ENCODE measurements at places on chromosomes 12 and 14.

- DNase-seq = no peak
Measured at GRCh38 chr12:254039-254438, 8.6 kb downstream of the SLC6A13 start.

GRCh38 chr12:80745851-80746505, 29.3 kb downstream of the MYF5 start:
- no peak for DNase-seq

GRCh38 chr14:94098326-94098992, 12.1 kb upstream of the IFI27 start:
- DNase-seq = peak; percentile 1

GRCh38 chr12:51726931-51727330, 121.6 kb downstream of the FIGNL2 start:
- DNase-seq = no peak

DNA sequence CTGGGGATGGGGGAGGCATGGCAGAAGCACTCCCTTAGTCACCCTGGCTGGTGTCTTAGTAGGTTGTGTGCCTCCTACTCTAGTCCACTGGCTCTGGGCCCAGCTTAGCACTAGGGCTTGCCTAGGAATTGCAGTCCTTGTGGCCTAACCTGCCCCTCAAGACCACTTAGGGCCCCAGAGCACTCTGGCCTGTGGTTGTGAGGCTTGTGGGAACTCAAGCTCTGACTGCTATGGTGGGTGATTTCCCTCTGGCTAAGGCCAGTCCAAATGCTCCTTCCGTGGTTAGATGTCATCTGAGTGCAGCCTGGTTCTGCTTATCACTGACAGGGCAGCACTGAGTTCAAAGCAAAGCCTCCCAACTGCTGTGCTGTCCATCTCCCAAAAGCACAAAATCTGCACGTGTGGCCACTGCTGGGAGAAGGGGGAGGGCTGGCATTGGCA, 20.2 kb downstream of the FGD4 start:
- DNase-seq = no peak

All from CD14-positive monocyte (primary cell).